Dermis microvascular lymphatic vessel endothelial cell (primary cell): ENCODE measurements at places on chromosomes 7 and 10. TPM values are rescaled to one million over a fixed set of nuclear protein-coding genes. Genes with fewer than 3 reads are reported as not detected.

- no peak for DNase-seq
Observed at GRCh38 chr10:58782876-58783851, 270.5 kb downstream of the BICC1 start.

DNA sequence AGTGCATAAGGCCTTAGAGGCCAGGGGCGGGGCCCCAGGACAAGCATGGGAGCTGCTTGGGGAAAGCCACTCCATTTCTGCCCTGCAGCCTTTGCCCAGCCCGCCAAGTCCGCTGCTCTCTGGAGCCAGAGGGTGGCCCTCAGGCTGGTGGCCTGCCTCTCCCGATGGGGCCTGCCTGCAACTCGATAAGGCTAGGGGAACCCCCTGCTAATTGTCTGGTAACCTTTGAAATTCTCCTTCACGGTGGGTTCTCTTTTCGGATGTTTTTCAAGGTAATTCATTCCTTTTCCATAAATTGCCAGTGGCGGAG is 94.9 kb downstream of the ZMIZ1 start:
- no peak for DNase-seq

- DNase-seq, result no peak
Observed at GRCh38 chr10:114412907-114413797, 8.8 kb upstream of the AFAP1L2 start.

ANKRD1 gene
- total RNA-seq, result 321 and 371 TPM in 2 replicates
